Astrocyte of the spinal cord (primary cell): ENCODE measurements at places on chromosomes 6 and 20.

DNA sequence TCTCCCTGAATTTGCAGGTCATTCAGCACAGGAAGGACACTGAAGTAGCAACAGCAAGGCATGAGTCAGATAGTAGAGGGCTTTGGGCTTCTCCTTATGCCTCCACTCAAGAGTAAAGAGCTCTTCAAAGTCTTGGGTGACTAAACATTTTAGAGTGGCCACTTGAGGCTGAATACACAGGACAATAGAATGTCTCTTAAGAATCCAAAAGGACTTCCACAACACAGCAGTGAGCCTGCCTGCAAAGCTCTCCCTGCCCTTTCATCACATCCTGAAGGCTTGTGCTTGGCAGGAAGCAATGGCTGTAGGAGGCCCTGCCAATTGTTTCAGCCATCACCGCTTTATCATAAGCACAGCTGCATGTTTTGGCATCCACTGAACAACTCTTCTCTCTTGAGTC lies 36.8 kb downstream of the FOXQ1 start:
- DNase-seq = peak; percentile 15

- DNase-seq = peak; percentile 92
These were observed at the start of gene NOP56 for GRCh38 chr20:2651772-2652723. Gene NOP56, plus strand, starts transcription at chr20:2652632. Its CDS starts 29 bp downstream, at chr20:2652661.

- peak; percentile 40 for DNase-seq
These were observed 87.5 kb downstream of the FOXO3 start for GRCh38 chr6:108648191-108648590.

- peak; percentile 13 for DNase-seq
These were observed 917 bp downstream of the C6orf120 start for GRCh38 chr6:169702840-169703246.

- DNase-seq = no peak
These were observed 485 bp downstream of the ADISSP start for GRCh38 chr20:3767110-3767426.

- DNase-seq = no peak
These were observed 891 bp downstream of the RSPO3 start for GRCh38 chr6:127119102-127120022.

GRCh38 chr6:36851149-36851614 lies 11.9 kb upstream of the CPNE5 start:
- DNase-seq = peak; percentile 85

- DNase-seq = no peak
These were observed 506 bp downstream of the CITED2 start for GRCh38 chr6:139373928-139374356.

DNA sequence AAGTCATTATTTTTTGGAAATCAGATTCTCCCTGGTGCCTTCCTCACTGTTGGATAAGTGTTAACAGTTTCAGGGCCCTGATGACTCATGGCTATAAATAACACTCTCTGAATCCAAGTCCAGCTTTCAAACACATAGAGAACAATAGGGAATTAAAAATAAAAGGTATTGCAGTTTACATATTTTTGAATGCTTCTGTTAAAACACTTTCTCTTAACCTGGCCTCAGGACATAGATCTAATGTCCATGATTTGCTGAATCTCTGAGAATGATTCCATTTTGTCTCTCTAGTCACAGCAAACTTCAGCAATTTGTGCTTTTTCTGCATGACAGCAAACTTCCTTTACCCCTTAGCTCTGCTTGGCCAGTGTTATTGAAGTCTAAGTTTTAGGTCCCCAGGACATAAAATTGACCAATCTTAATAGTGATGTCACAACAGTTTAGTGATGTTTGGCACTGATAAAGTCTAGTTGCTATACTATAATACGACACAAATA lies 1192.4 kb upstream of the CITED2 start:
- DNase-seq = peak; percentile 71

- DNase-seq = peak; percentile 78
These were observed 269.4 kb downstream of the NKAIN2 start for GRCh38 chr6:124073021-124073420.

DNA sequence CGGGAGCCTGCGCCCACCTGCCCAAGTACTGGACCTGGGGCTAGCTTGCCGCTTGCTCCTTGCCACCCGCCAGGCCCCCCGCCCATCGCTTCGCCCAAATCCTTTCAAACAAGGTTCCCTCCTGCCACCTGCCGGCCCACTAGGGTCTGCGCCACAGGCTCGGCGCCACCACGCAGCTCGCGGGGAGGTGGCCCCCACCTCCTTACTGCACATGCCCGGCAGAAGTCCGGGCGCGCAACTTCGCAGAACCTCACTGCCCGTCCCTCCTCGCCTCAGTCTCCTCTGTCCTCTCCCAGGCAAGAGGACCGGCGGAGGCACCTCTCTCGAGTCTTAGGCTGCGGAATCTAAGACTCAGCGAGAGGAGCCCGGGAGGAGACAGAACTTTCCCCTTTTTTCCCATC lies 11.2 kb downstream of the GNAS-AS1 start:
- peak; percentile 26 for DNase-seq

DNA sequence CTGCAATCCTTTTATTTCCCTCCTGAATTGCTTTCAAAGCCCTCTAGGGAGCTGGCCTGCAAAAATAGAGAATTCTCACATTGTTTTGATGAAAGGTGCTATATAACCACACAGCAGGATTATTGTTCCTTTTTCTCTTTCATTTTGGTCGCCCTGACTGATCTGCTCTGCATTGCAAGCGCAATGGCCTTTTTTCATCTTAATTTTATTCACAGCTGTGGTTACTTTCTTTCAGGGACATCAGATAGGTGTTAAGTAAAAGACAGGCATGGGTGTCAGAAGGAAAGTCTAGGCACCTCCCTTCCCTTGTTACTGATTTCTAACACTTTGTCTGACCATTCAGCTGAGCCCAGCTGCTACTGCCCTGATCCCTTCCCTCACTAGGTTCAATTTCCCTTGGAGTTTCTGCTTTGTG lies 850.5 kb upstream of the MAP3K7 start:
- DNase-seq = no peak

DNA sequence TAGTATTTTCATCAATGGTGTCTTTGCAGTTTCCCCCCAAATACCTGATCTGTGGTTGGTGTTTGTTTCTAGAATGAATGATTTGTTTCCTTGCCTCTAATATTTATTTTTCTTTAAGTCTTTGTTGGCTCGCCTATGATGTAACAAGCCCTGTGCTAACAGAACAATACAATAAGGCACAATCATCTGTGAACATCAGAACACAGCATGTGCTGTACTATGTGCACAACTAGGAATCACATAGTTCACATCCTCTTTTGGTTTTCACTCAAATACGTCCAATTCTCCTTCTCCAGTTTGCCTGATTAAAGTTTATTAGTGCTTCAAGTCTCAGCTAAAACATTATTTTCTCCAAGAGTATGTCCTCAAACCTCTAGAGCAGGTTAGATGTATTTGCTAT lies 613.1 kb downstream of the EPHA7 start:
- no peak for DNase-seq

GRCh38 chr20:12413116-12413515 lies 495.4 kb downstream of the BTBD3 start:
- DNase-seq = no peak

- DNase-seq = no peak
These were observed 23.2 kb upstream of the ASCC3 start for GRCh38 chr6:100904316-100904715.

DNA sequence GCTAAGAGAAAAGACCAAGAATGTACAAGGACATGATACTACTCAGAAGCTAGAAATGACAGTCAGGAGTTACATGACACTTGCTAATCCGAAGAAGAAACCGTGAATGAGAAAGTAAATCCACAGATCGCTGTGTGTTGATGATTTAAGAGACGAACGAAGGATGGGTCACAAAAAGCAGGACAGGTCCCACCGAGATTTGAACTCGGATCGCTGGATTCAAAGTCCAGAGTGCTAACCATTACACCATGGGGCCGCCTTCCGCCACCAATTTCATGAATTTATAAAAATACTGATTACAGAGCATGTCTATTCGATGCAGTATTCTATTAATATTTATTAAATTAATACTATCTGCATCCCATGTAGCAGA lies 54.0 kb upstream of the BTN3A2 start:
- DNase-seq = peak; percentile 61

GRCh38 chr20:25277051-25277801 lies 29.3 kb downstream of the PYGB start:
- DNase-seq = no peak

GRCh38 chr20:21505161-21505809 lies 8.6 kb downstream of the NKX2-2 start:
- no peak for DNase-seq

DNA sequence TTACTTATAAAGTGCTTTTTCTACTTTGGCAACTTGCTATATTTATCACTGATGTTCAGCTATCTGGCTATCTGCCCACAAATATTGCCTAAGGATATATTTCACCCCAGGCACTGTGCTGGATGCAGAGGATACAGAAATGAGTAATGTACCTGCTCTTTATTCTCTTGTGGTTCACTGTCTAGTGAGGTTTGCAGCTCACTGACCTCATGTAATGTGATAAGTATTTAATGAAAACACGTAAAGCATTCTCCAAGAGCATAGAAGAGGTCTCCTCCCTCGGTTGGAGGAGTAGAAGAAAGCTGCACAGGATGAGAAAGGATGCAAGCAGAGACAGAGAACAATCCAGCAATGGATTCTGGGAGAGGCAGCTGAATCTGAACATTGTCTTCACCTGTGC lies 610.7 kb downstream of the CBLN4 start:
- DNase-seq = no peak

DNA sequence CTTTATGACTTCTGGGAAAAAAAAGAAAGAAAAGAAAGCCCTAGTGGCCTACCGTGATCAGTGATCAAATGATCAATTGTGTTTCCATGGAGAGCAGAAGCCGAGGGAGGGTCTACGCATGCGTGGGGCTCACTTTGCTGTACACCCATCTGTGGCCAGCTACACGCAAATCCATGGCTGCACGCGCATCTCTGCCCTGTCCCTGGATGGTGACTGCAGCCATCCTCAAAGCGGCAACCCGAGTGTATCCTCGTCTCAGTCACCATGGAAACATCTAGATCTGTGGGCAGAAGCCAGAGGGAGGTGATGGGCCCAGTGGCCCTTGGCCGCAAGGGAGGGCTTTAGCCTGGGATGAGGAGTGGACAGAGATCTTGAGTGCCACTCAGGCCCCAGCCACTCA lies 785 bp upstream of the ULBP3 start:
- DNase-seq = no peak

GRCh38 chr6:142669471-142670351 lies 275.3 kb downstream of the HIVEP2 start:
- no peak for DNase-seq

GRCh38 chr6:134249759-134250602 lies 67.9 kb downstream of the SGK1 start:
- DNase-seq = peak; percentile 49

GRCh38 chr6:18141805-18142590 lies 12.9 kb downstream of the TPMT start:
- DNase-seq = no peak

DNA sequence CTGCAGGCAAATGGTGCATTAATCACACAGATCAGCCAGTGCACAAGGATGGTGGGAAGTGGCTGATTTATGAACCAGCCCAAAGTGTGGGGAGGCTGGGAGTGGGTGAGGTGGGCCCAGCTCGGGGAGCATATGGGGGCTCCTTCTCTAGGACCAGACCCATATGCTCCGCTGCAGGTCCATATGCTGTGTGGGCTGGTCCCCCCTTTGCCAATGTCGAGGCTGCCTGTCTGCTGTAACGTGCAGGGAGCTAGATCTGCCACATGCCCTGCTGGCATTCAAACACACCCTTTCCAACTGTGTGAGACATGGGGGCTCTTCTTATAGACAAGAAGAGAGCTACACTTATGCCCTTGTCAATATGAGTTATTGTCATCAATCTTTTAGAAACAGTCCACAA lies 566.3 kb downstream of the DHX35 start:
- DNase-seq = no peak

- no peak for DNase-seq
These were observed 582.3 kb upstream of the GJE1 start for GRCh38 chr6:141550471-141550870.

- DNase-seq = no peak
These were observed 27.8 kb downstream of the ACSS2 start for GRCh38 chr20:34904202-34904621.

DNA sequence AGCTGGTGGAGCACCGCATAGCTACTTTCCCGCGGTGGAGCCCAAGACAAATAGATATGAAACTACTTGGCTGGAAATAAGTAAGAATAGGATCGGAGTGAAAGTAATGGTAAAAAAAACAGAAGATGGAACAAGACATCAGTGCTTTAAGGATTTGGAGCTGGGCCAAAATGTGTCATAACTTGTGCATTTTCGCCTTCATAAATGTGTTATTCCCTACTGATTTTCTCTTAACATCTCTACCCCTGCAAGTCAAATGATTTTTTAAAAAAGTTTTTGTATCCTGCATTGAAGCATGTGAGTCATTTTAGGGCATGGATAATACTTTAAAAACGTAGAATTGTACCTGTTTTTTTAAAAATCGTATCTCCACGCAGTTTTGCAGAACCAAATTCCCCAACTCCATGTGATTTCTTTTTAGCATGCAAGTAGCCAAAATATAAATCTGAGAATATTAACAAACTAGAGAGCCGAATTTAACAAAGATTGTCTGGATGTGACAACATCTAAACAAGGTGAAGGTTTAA lies 882 bp upstream of the FAM184A start:
- peak; percentile 46 for DNase-seq

GRCh38 chr6:35439308-35439707 lies 12.8 kb upstream of the FANCE start:
- no peak for DNase-seq

DNA sequence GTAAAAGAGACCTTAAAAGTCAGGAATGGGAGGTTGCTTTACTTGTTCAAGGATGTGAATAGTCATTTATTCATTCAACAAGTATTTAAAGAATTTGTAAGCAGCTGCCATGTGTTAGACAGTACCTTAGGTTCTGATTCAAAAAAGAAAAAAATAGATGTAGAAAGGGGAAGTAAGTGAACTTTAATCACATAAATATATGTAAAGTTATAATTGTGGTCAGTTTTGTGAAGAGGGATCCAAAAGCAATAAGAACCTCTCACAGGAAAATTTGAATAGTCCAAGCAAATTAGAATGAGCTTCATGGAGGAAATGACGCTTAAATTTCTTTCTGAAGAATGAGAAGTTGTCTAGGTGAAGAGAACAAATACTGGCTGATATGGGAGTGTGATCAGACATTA lies 596.1 kb upstream of the CITED2 start:
- DNase-seq = peak; percentile 65

DNA sequence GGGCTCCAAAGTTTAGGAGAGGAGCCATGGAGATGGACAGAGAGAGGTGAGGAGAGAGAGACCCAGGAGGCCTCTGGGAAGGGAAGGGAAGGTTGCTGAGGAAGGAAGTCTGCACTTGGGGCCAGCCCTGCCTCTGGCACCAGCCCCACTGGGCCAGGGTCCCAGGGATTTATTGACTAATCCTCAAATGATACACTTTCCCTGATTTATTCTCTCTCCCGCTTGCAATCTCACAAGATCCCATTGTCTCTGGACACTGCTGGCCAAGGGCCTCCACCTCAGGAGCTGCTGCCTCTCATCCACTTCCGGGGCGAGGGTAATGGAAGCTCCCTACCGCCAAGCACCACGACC lies 43.6 kb upstream of the FOXP4 start:
- no peak for DNase-seq

GRCh38 chr6:167400482-167401138 lies 75.7 kb downstream of the TTLL2 start:
- no peak for DNase-seq

- DNase-seq = no peak
These were observed 7.5 kb upstream of the FOXP4 start for GRCh38 chr6:41538556-41539182.

- no peak for DNase-seq
These were observed 751.4 kb upstream of the DEFB115 start for GRCh38 chr20:30506100-30506499.

- no peak for DNase-seq
These were observed 116.0 kb downstream of the PXDC1 start for GRCh38 chr6:3635482-3635881.

- DNase-seq = no peak
These were observed 1.4 kb downstream of the C6orf132 start for GRCh38 chr6:42140756-42141602.
